ENCODE measurements at places on chromosomes 11 and 22.

DNA sequence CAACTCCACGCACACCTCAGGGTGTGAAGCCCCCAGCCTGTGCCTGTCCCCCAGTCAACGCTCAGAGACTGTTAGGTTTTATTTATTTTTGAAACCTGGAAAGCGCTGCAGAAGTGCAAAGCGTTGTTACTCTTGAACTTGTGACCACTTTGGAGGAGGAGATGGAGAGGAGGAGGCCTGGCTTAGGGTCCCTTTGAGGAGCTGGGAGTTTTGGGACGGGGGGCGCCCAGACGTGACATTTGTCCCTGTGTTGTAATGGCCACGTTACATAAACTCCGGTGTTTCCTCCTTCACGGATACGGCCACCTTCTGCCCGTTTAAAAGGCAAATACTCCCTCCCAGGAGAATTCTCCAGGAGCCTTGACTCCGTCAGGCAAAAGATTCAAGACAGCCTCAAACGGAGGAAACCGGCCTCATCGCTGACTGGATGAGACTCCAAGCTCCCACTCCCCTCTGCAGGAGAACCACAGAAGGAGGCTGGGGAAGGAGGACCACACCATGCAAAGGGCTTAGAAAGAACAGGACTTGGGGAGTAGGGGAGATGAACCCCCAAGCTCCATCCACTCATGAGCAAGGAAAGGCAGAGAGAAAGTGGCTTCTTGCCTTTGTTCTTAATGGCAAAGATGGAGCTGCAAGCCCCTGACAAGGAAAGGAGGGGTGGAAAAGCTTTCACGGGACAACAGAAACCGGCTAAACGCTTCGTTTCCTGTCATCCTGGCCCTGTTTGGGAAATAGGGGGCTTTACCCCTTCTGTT, 630 bp downstream of the PIK3IP1 start:
- no peak for DNase-seq

DNA sequence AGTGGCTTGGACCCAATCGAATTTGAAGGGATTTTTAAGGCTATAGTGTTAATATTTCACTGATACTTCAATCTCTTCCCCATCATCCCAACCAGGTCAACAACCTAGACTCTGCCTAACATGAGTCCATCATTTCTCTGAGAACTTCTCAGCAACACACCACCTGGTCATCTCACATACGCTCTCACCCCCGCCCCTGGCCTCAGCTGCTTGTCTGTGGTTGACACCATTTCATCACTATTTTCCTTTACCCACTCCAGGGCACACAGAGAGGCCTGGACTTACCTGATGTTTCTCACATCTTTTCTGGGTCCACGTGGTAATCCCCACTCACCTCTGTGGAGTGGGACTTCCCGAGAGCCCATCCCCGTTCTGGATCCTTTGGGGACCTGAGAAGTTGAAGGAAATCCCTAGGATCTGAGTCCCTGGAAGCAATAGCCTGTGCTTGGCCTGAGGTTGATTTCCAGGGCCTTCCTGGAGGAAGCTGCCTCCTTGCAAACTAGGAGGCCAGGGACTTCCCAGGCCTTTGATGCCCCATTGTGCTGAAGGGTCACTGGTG, 3.2 kb downstream of the P2RX3 start:
- no peak for DNase-seq

GRCh38 chr11:126628790-126629621, 273.5 kb downstream of the ST3GAL4 start:
- no peak for DNase-seq

- DNase-seq: no peak
Measured at GRCh38 chr11:15863411-15863810, 492.9 kb downstream of the SOX6 start.

- no peak for DNase-seq
Measured at GRCh38 chr22:48702573-48703264, 1125.0 kb downstream of the BRD1 start.

- DNase-seq: no peak
Measured at GRCh38 chr11:65911682-65912568, 6.9 kb downstream of the C11orf68 start.

DNA sequence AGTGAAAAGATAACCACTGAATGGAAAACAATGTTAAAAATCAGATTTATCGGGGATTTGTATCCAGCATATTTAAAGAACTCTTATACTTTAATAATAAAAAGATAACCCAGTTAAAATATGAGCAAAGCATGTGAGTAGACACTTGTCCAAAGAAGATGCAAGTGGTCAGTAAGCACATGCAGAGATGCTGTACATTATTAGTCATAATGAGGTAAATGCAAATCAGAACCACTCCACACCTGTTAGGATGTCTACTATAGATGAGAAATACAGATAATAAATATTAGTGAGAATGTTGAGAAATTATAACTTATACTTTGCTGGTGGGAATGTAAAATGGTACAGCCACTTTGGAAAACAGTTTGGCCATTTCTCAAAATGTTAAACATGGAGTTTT, 28.0 kb downstream of the QSER1 start:
- DNase-seq: no peak

DNA sequence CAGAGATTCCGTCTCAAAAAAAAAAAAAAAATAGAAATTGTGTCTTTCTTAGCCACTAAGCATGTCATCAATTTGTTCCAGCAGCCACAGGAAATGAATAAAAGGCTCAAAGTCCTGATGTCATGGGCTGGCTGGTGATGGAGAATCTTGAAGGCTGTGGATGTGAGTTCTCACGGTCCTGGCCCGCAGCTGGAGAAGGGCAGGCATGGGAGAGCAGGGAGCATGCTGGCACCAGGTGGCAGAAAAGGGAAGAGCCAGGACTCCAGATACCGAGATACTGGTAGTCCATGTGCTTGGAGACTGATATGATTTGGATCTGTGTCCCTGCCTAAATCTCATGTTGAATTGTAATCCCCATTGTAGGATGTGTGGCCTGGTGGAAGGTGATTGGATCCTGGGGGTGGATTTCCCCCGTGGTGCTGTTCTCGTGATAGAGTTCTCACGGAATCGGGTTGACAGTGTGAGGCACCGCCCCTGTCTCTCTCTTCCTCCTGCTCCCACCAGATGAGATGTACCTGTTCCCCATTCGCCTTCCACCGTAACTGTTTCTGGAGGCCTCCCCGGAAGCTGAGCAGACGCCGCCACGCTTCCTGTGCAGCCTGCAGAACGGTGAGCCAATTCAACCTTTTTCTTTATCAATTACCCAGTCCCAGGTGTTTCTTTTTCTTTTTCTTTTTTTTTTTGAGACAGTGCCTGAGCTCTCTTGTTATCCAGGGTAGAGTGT, 18.1 kb downstream of the MRGPRD start:
- DNase-seq: no peak

DNA sequence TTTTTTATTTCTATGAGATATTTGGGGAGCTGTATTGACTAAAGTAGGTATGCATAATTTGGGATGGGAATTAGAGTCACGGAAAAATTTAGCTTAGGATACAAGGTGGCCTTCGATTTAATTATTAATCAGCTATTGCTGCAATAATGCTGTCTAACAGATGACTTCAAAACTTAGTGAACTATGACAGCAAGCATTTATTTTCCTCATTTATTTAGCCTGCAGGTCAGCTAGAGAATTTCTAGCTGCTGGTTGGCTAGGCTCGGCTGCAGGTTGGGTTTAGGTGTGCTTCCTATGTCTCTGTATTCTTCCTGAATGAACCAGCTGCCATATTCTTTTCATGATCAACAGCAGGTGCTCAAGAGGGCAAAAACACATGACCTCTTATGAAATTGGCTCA, 181.8 kb upstream of the RAG2 start:
- no peak for DNase-seq

DNA sequence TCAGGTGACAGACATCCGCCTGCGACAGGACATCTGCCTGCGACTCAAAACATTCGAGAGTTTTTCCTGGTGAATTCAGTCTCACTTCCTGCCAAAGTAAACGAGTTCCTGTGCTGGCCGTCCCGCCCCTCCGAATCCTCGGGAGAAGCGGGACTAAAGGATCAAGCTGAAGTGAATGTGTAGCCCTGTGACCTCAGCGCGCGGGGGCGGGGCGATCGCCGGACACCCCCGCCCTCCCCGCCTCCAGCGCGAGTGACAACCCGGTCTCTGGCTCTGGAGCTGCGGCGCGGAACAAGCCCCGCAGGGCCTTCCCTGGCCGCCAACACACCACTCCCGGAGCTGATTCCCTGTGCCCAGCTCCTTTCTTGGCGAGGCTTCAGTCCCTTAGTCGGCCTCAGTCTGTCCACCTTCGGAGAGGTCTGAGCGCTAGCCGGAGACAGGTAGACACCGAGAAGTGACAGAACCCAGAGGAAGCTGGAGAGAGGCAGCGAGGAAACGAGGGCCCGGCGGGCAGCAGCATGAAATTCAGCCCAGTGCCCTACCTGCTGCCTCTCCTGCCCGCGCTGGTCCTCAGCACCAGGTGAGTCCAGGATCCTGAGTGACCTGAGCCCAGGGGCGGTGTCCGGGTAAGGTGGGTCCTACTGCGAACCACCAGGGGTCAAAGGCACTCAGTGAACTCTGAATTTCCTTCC, 766.4 kb upstream of the LUZP2 start:
- no peak for DNase-seq

DNA sequence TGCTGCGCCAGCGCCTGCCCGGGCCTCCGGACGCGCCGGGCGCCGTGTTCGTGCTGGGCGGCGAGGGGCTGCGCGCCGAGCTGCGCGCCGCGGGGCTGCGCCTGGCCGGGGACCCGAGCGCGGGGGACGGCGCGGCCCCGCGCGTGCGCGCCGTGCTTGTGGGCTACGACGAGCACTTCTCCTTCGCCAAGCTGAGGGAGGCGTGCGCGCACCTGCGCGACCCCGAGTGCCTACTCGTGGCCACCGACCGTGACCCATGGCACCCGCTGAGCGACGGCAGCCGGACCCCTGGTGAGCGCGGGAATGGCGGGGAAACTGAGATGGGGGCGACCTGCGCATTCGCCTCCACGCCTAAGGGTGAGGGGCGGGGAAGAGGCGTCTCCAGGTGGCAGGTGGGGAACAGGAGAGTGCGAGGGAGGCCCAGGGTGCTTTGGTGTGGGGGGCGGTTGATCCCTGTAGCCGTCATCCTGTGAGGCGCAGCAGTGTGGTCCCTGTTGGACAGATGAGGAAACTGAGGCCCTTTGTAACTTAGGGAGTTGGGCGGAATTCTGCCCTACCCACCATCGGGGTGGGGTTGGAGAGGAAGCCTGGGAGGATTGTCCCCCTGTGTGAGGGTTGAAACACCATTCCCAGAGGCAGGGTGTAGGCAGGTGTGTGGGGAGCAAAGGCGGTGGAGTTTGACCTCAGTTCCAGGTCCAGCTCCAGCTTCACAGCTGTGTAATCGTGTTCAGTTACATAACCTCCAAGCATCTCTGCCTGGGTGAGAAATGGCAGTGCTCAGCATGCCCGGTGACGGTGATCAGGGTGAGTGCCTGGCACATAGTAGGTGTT, 758 bp downstream of the PDXP start:
- no peak for DNase-seq

DNA sequence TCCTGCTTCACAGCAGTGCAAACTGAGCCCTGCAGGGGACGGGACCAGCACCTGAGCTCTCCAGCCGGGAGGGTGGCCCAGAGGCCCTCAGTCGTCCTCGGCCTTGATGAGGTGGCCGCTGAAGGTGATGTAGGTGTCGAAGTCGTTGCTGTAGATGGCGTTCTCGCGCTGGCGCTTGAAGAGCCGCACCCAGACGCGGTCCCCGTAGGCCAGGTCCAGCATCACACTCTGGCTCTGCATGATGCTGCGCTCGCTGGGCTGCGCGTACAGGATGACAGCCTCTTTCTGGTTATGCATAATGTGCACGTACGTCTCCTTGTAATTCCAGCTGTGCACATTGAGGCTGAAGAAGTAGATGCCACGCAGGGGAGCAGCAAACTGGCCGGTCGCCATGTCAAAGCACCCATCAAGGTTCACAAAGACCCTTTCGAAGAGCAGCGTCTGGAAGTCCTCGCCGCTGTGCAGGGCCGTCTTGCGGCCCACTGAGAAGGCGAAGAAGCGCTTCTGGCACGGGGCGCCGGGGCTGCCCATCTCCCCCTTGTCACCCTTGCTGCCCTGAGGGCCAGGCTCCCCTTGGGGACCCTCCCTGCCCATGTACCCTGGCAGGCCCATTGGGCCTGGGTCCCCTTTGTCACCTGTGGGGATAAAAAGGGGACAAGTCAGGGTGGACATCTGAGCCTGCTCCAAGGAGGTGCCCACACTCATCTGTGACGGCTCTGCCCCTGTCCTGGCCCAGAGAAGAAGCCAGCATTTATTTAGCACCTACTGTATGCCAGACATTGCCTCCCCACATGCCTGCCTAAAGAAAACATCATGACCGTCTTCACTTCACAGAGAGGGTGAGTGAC, 5.7 kb downstream of the C1QTNF6 start:
- DNase-seq: no peak

- DNase-seq: no peak
Measured at GRCh38 chr22:28395520-28395919, 284.1 kb downstream of the TTC28 start.

DNA sequence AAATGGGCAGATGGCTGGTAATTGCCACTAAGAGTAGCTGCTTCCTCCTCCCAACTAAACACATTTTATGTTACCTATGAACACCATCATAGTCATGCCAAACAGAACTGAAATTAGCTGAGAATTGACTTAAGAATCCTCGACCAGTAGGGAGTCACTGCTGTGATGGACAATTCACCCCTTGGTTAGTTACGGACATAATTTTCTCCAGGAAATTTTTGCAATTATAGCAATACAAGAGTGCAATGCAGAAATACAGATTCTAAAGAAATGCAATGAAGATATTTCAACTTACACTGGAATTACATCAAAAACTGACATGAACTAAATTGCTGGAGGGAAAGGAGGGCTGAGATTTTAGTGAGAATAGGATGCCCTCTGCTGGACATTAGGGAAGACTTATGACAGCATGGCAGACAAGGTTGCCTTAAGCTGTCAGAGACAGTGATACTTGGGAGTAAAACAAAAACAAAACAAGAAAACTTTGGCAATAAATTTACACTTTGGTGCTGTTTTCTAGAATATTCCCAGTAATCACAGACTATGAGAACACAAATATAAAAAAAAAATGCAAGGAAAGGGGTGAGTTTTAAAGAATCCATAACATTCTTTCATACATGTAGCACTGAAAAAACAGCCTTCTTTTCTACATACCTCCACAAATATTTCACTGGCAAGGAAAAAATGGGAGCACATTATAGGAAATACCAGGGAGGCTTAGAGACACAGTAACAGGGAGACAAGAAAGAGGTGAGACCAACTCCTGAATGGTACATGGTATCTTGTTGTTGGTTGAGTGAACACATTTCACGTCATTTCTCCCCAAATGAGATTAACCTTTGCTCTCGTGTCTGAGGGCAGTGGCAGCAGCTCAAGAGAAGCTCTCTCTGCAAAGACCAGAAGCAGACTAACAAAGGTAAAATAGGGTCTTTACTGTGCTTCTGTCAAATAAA, 11.2 kb upstream of the PPP2R1B start:
- DNase-seq: no peak

DNA sequence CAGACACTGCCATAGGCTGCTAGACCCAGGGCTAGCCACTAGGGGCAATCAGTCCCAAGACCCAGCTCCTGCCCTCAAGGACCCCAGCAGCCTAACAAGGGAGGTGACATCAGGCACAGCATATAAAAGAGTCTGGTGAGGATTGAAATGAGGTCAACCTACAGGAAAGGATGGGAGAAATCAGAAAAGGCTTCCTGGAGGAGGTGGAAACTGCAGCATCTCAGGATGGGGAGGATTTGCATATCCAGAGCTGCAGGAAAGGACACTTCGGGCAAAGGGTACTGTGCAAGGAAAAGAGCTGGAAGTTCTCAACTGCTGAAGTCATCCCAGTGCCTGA, 2.9 kb upstream of the ARFGAP2 start:
- no peak for DNase-seq
